Breast epithelium (tissue), 4 donors: ENCODE measurements at places on chromosomes 16 and 17. TPM values are rescaled to one million over a fixed set of nuclear protein-coding genes. Genes with fewer than 3 reads are reported as not detected.
A peak's percentile ranks its signal among the peaks of the same experiment; 100 is the strongest.

DNA sequence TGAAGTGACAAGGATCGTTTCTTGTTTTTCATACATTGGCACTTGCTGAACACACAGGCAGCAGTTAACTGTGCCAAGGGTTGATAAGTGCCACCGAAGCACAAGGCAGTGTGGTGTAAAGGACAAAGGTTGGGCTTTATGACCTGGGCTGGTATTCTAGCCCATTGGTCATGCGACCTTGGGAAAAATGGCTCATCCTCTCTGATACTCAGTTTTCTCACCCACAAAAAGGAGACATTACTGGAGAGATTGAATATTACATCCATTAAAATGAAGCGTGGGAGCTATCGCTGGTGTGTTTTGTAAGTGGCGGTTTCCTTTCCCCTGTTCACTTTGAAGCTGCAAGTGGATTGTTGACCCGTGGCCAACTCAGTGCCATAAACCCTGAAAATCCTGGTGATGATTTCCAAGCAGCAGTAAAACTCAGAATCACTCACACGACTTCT, 216.9 kb downstream of the HAPSTR1 start:
- H3K27ac ChIP-seq = no peak overlapping the region
- H3K4me3 ChIP-seq = no peak overlapping the region
- no peaks in the 10 kb centered on the region for H3K27me3 ChIP-seq
- no peak for DNase-seq
- H3K4me1 ChIP-seq = peaks cover 8% of the 10 kb centered on the region
- H3K36me3 ChIP-seq = no peaks in the 10 kb centered on the region

DNA sequence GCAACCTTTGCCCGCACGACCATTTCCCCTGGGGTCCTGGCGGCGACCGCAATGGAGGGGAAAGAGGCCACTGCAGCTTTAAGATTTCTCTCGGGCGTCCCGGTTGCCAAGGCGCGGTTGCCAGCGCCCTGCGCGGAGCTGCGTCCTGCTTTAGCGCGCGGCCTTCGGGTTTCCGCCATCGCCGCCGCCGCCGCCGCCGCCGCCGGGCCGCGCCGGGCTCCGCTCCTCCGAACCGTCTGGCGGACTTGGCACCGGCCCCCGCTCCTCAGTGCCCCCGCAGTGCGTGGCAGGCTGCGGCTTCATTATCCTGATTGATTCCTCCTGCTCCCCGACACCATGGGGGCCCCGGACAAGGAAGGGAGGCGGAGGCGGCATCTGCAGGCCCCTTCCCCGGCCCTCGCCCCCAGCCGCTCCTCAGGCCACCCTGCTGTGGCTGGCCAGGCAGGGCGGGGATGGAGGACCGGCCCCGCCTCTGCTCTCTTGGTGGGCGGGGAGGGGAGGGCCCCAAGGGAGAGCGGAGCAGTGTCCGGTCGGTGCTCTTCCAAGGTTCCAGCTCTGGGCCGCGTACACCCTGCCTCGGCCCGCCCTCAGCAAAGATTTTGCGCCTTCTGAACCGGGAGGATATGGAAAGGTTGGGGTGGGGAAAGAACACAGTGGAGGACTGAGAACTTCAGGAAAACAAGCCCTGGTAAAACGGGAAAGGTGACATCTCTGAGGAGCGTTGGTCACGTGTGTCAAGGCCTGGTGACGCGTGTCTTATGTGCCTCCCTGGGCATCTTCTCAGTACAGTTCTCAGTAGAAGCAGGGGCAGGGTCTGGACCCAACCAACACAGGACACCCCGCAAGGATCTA, 34.0 kb downstream of the NEUROD2 start:
- DNase-seq = peak; percentile 53
- no peaks in the 10 kb centered on the region for H3K27me3 ChIP-seq
- H3K27ac ChIP-seq = peak overlapping the region; percentile 93
- H3K36me3 ChIP-seq = no peaks in the 10 kb centered on the region

GRCh38 chr17:58285422-58285810, 4.7 kb upstream of the MPO start:
- no peak overlapping the region for H3K27ac ChIP-seq
- no peak overlapping the region for H3K4me3 ChIP-seq
- no peaks in the 10 kb centered on the region for H3K4me1 ChIP-seq
- no peaks in the 10 kb centered on the region for H3K27me3 ChIP-seq
- no peaks in the 10 kb centered on the region for H3K36me3 ChIP-seq

GRCh38 chr16:68954911-68955635, 111.7 kb downstream of the TANGO6 start:
- H3K36me3 ChIP-seq = no peaks in the 10 kb centered on the region
- no peaks in the 10 kb centered on the region for H3K4me1 ChIP-seq
- DNase-seq = no peak
- H3K27ac ChIP-seq = no peak overlapping the region

DNA sequence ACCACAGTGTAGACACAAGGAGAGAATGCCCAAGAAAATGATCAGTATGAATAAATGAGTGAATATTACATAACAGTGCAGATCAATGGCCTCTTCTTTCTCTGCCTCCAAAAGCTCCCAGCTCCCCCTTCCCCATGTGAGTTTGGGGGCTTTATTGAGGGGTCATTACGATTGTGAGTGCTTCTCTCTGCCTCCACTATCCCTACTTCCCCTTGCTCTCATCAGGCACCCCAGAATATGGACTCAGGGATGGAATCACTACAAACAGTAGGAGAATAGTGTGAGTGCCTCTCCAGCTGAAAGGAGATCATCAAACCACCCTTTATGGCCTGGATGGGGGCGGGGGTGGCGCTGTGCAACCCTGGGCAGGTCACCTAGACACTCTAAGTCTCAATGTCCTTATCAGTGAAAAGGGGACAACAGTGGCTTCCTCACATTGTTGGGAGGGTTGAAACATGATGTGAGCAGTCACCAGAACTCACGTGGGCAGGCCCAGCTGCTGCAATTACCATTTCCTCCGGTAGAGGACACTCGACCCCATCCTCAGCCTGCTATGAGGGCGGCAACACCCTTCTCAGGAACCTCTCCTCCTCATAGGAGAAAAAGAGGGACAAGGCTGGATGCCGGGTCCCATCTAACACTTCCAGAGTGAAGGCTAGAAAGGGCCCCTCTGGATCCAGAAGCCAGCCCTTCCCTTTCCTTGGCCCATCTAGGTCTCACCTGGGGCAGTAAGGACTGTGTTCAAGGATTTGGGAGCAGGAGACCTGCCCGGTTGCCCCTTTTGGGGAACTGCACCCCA, 2.1 kb upstream of the EPOP start:
- peak; percentile 82 for DNase-seq
- H3K4me1 ChIP-seq = peaks cover 6% of the 10 kb centered on the region
- no peak overlapping the region for H3K4me3 ChIP-seq
- H3K27ac ChIP-seq = no peak overlapping the region
- H3K36me3 ChIP-seq = no peaks in the 10 kb centered on the region

DNA sequence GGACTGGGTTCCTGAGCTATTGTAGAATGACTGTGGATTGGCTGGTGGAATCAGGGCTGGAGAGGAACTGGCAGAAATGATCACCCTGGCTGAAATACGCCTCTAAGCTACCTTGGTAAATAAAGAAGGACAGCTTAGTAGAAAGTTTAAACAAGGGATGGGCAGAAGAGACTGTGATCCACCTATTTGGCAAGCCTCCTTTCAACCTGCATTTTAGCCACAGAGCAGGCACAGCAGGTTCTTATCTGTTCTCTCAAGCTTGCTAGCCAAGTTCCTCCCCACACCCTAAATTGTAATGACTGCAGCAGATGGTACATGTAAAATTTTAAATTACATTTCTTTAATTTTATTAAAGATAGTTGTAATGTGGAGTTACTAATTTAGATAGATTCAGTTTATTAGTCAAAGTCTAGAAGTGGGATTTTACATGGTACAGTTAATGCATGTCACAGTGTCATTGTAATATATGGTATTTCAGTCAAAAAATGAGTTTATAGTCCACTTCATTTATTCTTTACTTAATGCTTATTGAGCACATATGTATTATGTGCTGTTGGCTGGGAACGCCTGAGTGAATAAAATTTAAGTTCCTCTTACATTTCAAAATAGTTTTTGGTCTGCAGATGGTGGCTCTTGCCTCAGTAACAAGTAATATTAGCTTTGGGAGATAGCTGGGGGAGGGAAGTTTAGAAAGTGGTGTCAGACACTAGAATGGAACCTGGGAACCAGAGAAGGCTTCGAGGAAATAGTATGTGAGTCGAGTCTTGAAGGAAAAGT, 11.2 kb downstream of the EPN2 start:
- DNase-seq = no peak
- no peaks in the 10 kb centered on the region for H3K36me3 ChIP-seq
- peaks cover 35% of the 10 kb centered on the region for H3K4me1 ChIP-seq

DNA sequence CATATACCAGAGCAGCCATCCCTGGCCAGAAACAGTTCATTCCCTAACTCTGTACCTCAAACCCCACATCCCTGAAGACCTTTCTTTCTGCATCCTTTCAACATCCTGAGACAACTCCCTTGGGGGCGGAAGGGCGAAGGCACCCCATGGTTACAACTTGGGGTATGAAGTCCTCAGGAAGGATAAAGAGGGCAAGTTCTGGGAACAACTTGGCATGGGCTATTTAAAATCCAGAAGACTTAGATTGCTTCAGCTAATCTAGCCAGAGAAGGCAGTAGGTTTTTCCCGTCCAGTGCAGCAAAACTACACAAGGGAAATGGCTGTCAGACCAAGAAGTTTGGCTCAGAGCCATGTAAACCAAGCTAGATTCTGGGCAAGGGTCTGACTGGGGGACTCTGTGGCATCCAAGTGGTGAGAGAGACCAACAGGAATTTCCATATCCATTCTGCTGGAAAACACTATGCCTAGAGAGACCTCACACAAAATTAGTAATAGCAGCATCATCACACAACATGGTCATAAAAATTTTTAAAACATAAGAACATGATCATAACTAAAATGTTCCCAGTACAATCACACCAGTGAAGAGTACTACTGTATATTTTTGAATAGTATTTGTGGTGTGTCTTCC, 113.2 kb downstream of the CDYL2 start:
- no peak overlapping the region for H3K27ac ChIP-seq
- no peak for DNase-seq
- H3K4me3 ChIP-seq = no peak overlapping the region
- no peaks in the 10 kb centered on the region for H3K27me3 ChIP-seq

- H3K4me3 ChIP-seq = no peak overlapping the region
- no peaks in the 10 kb centered on the region for H3K36me3 ChIP-seq
- peak; percentile 51 for DNase-seq
- H3K27ac ChIP-seq = no peak overlapping the region
Observed at GRCh38 chr17:9971991-9972390, 66.9 kb upstream of the RCVRN start.

GRCh38 chr17:29933379-29933778, 3.4 kb upstream of the SSH2 start:
- H3K36me3 ChIP-seq = no peaks in the 10 kb centered on the region
- H3K27ac ChIP-seq = no peak overlapping the region
- DNase-seq = no peak
- H3K27me3 ChIP-seq = no peaks in the 10 kb centered on the region
- peaks cover 7% of the 10 kb centered on the region for H3K4me1 ChIP-seq
- no peak overlapping the region for H3K4me3 ChIP-seq

- H3K27ac ChIP-seq = no peak overlapping the region
- no peaks in the 10 kb centered on the region for H3K4me1 ChIP-seq
- no peak for DNase-seq
- H3K27me3 ChIP-seq = no peaks in the 10 kb centered on the region
- no peaks in the 10 kb centered on the region for H3K36me3 ChIP-seq
Observed at GRCh38 chr17:64176556-64176955, 46.6 kb upstream of the ERN1 start.

DNA sequence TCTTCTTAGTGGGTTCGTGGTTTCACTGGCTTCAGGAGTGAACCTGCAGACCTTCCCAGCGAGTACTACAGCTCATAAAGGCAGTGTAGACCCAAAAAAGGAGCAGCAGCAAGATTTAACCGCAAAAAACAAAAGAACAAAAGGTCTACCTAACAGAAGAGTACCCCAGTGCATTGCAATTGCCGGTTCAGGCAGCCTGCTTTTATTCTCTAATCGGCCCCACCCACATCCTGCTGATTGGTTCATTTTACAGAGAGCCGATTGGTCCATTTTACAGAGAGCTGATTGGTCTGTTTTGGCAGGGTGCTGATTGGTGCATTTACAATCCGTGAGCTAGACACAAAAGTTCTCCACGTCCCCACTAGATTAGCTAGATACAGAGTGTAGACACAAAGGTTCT, 2.0 kb upstream of the ARRB2 start:
- H3K36me3 ChIP-seq = no peaks in the 10 kb centered on the region
- peaks cover 2% of the 10 kb centered on the region for H3K4me1 ChIP-seq
- no peak overlapping the region for H3K27ac ChIP-seq
- no peak for DNase-seq
- no peaks in the 10 kb centered on the region for H3K27me3 ChIP-seq
- no peak overlapping the region for H3K4me3 ChIP-seq

DNA sequence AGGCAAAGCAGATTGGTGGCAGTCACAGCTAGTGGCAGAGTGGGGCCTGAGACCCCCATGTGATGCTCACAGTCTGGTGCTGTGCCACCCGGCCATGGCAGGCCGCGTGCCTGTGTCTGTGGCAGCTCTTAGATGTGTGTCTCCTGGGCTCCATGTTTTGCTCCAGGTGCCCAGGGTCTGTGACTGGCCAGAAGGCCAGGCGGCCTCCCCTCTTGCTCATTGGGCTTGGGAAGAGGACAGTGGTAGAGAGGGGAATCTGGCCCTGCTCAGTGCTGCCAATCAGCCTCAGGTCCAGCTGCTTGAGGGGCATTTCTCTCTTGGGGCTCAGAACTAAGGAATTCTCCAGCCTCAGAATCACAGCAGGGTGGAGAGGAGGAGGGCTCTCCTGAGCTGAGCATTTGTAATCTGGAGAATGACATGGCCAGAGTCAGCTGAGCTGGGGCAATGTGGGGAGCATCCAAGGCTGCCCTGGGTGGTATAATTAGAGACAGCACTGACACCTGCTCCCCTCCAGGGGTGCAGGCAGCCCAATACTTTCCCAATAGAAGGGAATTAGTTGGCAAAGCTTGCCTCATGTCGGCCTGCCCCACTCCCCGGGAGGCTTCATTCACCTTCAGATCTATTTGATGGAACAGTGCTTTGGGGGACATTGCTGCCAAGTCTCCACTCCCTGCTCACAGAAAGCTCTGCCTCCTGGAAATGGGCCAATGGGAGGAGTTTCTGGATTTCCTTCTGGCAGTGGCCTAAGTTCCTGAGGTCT, 2.7 kb upstream of the LASP1NB start:
- no peak overlapping the region for H3K4me3 ChIP-seq
- peaks cover 8% of the 10 kb centered on the region for H3K36me3 ChIP-seq
- peak overlapping the region; percentile 9 for H3K27ac ChIP-seq
- H3K27me3 ChIP-seq = no peaks in the 10 kb centered on the region
- no peaks in the 10 kb centered on the region for H3K4me1 ChIP-seq
- DNase-seq = peak; percentile 44

NDEL1 gene
- 61.4 TPM for total RNA-seq

ENPP7 gene
- not detected for total RNA-seq

ABI3 gene
- 1.9 TPM for total RNA-seq

KARS1 gene
- total RNA-seq = 135 TPM

TOM1L2 gene
- total RNA-seq = 32.3 TPM

P3H4 gene
- total RNA-seq = 6.2 TPM

HEXIM2 gene
- 13.2 TPM for total RNA-seq
